ENCODE measurements at places on chromosomes 13 and 19.

GRCh38 chr19:50490991-50491472 lies 14.4 kb upstream of the GARIN5A start:
- no peak for DNase-seq

DNA sequence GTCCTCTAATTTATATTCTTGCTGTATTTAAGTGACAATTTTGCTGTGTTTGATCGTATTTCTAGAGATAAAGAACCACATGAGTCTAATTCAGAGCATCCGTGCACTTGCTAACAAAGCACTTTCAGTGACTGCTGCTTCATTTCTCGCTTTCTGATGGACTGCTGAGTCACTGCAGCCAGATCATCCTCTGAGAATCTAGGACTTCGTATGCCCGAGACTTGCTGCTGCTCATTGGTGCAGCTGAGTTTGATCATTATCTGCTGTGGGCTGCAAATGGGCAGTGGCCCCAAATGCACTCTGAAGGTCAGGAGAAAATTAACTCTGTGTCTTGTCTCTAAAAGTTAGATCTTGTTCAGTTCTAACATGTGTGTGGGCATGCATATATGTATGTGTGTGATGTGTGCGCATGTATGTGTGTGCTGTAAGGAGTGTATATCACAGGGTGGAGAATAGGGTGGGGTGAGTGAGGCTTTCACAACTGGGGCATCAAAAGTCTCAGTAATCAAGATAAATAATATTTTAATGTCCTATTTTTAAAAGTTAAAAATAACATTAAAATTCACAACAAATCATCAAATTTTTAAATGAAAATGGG lies 342.6 kb downstream of the MTUS2 start:
- no peak for DNase-seq

GRCh38 chr13:75410207-75410606 lies 71.8 kb downstream of the TBC1D4 start:
- no peak for DNase-seq

DNA sequence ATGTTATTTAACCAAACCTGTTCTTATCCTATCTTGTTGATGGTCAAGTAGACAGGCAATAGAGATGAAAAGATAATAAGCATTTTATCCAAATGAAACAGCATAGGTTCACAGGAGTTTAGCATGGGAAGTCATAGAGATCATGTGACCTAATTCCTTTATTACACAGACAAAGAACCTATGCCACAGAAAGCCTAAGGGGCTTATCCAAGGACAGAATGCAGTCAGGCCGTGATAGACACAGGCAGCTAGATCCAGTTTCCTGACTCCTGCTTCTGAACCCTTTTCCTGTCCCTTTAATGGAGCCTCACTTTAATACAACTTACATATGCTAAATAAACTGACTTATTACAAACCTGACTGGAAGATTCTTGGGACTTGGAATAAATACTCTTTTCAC lies 532.1 kb downstream of the IRS2 start:
- no peak for DNase-seq

Data from mucosa of descending colon (tissue), 3 donors.